ENCODE measurements at places on chromosomes 1 and 21.

- DNase-seq, result no peak
Observed at GRCh38 chr1:228940526-228940925, 205.2 kb downstream of the RHOU start.

DNA sequence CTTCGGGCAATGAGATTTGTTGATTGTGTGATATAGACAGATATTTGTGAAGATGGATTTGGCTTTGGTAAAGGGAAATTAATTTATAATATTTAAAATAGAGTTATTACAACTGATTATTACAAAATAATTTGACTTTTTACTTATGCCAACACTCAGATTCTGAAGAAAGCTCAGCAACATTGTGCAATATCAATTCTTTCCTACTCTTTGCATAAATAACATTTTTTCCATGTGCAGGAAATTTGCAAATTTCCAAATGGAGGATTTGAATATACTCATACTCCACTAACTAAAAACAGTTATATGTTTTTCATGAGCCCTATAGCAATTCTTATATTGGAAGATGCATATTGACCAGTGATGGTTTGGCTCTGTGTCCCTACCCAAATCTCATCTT is 676.4 kb upstream of the ADAMTS5 start:
- DNase-seq, result no peak

GRCh38 chr1:171233183-171233582 is 15.1 kb upstream of the FMO1 start:
- no peak for DNase-seq

GRCh38 chr1:6688001-6688400 is 13.6 kb downstream of the DNAJC11 start:
- no peak for DNase-seq

- DNase-seq, result no peak
Observed at GRCh38 chr1:12616709-12617373, 1.2 kb downstream of the DHRS3 start.

GRCh38 chr1:67732750-67733151 is 47.8 kb downstream of the GADD45A start:
- peak; percentile 75 for DNase-seq

DNA sequence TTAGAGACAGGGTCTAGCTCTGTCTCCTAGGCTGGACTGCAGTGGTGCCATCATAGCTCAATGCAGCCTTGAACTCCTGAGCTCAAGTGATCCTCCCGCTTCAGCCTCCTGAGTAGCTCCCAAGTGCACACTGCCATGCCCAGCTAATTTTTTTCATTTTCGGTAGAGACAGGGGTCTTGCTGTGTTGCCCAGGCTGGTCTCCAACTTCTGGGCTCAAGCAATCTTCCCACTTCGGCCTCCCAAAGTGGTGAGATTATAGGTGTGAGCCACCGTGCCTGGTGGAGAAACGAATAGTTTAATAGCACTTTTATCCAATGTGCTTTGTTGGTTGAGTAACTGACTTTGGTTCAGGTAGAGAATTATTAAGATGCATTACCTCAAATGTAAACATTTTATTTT is 20.9 kb downstream of the PIK3CD start:
- DNase-seq, result no peak

DNA sequence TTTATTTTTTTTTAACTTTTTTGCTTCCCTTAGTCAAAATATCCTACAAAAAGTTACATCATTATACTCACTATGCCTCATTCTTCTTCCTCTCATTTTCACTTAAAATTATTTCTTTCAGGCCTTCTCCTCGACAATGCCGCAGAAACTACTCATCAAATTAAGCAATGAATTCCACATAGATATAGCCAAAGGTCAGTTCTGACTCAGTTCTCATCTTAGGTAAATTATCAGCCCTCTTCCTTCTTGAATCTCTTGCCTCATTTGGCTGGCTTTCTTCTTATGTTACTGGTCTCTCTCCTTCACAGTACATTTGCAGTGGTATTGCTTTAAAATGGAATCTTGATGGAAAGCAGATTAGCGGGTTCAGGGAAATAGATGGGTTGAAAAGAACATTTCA is 260.7 kb upstream of the BRINP3 start:
- DNase-seq, result no peak

- no peak for DNase-seq
Observed at GRCh38 chr1:95951371-95952102, 717.5 kb downstream of the RWDD3 start.

DNA sequence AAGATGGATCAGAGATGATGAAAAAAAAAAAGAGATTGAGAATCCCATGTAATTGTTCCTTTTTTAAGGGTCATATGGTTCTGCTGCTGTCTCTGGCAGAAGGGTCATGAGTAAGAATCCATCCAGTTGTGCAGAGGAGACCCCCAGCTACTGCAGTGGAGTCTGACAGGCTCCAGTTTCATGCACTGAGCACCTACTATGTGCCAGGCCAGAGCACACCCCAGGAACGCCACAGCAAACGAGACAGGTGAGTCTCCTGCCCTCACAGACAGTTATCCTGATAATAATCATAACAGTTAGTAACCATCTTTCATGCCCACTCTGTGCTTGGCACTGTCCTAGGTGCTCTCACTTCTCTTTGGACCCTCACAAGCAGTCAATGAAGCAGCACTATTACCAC is 420.0 kb downstream of the MATN1 start:
- DNase-seq, result no peak

GRCh38 chr1:175218786-175219434 is 26.3 kb upstream of the KIAA0040 start:
- DNase-seq, result no peak

DNA sequence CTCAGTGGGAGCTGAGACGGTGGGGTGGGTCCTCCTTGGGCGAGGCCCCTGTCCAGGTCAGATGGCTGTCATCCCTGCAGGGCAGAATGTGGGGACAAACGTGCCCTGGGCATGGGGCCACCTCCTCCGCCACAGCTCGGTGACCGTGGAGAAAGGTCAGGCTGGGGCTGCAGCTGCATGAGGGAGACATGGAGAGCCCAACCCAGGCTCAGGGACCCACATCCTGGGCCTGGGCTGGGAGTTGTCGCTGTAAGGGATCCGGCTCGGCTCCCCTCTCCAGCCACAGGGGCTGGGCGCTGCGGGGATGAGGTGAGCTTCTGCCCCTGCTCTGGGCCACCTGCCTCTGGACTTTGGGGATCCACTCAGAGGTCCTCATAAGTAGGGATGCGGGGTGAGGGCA is 518 bp upstream of the PLCH2 start:
- no peak for DNase-seq

DNA sequence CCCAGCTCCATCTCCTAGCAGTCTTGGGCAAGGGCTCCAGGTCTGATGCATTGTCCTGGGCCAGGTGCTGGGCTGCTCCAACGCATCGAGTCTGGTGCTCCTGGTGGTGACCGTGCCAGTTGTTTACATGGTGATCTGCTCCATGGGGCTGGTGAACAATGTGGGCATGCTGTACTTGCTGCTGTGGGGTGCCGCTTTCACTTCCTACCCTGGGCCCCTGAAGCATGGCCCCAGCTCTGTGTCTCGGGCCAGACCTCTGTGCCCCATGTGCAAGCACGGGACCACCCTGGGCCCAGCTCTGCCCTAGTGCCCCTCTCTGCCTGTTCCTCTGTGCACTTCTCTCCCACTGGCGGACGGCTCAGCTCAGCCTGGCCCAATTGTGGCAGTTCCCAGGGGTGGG is 119.4 kb downstream of the MAST2 start:
- DNase-seq, result no peak

DNA sequence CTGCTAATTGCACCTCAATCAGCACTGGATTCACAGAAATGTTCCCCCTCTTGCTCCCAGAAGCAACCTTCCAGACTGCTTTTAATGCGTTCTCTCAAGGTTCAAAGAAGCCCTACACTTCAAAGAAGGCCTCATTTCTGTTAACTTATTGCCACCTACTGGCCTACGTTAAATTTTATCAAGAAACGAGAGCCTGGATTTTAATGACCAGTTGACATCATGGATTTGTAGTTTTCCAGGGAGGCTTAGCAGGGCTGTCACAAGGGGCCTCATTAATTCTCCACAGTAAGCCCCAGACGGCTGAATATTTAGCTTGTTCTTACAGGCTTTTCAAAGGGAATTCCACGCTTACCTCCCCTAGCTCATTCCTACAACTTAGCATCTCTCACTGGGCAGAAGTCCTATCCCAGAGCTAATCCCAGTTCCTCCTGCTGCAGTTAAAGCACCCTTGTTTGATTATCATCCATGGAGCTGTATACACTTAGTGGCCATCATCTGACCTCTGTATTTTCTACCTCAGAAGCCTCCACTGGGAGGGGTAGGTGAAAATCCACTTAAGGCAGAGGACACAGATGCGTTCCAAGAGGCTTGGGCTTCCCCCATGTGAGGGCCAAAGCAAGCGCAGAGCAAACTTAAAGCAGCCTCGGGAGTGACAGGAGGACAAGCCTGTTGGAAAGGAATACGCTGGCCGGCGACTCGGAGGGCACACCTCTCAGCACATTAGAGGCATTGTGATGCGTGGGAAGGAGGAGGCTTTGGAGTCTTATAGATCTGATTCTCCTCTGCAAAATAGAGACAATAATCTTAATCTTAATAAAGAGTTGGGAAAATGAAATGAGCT is 32.2 kb upstream of the CYP4X1 start:
- no peak for DNase-seq

- peak; percentile 91 for DNase-seq
Observed at GRCh38 chr1:82225421-82226185, 424.9 kb downstream of the ADGRL2 start.

DNA sequence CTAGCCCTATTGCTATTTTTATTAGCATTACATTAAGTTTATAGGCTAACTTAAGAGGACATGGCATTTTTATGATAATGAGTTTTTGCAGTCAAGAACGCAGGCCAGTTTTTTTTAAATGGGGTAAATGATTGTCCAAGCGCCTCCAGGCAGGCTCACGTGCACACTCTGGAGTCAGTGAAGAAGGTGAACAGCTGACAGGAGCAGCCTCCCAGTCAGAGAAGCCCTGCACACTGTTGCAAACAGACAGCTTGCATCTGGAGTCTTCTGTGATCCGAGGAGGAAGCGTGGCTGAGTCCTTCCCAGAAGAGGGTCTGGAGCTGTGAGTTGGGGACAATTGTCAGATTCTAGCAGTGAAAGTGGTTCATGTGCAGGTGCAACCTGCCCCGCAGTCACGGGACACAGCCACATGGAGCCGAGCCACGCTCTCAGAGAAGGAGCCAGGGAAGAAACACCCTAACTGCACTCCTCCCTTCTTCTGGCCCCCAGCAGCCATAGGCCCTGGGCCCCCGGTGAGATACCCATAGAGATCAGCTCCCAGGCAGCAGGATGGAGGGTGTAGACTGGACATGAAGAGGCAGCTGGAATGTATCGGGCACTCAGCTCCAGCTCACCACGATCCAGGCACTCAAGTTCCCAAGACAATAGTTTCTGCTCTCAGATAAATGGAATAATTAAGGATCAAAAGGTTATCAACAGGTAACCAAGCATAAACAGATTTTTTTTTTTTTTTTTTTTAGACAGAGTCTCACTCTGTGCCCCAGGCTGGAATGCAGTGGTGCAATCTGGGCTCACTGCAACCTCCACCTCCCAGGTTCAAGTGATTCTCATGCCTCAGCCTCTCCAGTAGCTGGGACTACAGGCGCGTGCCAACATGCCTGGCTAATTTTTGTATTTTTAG is 26.4 kb downstream of the CAPN2 start:
- DNase-seq, result no peak

GRCh38 chr1:117128323-117129079 is 7.0 kb upstream of the TRIM45 start:
- peak; percentile 51 for DNase-seq

DNA sequence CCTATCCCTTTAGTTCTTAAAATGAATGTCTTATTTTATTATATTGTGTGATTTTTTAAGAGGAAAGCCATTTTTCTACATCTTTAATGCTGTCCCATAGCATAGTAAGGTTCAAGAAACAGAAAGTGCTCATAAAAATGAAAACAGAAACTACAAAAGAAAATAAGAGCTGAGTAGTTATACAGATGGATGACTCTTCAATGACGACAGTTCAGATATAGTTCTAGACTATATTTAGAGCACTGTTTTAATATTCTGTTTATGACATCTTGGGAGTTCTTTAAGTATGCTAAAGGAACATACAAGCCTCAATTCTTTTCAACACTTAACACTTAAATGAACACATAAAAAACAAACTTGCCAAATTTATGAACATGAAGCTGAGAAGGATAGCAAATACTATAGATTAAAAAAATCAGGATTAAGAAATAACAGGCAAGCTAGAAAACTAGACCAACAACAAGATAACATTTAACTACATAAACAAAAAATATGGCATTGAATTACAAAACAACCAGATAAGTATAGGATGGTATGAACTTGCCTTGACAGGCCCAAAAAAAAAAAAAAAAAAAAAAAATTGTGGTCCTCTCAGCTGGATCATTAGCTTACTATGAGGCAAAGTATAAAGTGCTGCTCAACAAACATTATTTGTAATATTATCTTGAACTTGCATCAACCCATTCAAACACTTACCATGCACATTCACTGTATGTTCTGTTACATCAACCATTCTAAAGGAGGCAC is 87.9 kb downstream of the ZZZ3 start:
- no peak for DNase-seq

GRCh38 chr1:30522031-30523004 is 201.1 kb downstream of the MATN1 start:
- no peak for DNase-seq

GRCh38 chr1:225981714-225982113 is 17.4 kb downstream of the SDE2 start:
- DNase-seq, result no peak

- no peak for DNase-seq
Observed at GRCh38 chr21:34997294-34997693, 51.8 kb downstream of the RUNX1 start.

- DNase-seq, result no peak
Observed at GRCh38 chr1:116097626-116098025, 13.6 kb upstream of the MAB21L3 start.

DNA sequence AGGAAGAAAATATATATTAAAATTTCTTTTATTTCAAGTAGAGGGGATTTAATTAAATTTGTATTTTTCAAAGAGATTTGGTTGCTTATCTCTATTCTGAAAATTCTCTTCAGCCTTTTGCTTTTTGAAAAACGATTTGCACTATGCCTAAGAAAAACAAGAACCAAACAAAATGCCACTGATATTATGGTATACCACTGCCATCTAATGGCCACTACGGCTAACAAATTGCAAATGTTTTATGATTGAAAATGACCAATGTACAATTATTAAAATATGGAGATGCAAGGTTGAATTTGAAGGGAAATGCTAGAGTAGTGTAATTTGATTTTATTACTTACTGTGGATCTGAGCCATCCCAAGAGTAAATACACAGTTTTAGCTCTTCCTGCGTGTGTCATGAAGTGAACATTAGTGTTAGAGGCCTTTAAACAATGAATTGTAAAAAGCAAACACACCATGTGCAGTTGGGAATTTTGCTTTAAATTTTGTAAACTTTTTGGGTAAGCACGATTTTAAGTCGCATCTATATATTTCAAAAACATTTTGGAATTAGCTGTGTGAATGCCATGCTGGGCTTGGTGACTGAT is 137.4 kb upstream of the USP25 start:
- DNase-seq, result peak; percentile 74

- DNase-seq, result peak; percentile 92
Observed at GRCh38 chr1:173478094-173478674, 1.0 kb downstream of the PRDX6 start.

All from inflammatory macrophage treated with lipopolysaccharide for 1 hour (primary cell).